GM23338 (cell line): ENCODE measurements at places on chromosomes 3 and 15.

GRCh38 chr3:53566461-53567145, 72.2 kb downstream of the CACNA1D start:
- no peak for DNase-seq

DNA sequence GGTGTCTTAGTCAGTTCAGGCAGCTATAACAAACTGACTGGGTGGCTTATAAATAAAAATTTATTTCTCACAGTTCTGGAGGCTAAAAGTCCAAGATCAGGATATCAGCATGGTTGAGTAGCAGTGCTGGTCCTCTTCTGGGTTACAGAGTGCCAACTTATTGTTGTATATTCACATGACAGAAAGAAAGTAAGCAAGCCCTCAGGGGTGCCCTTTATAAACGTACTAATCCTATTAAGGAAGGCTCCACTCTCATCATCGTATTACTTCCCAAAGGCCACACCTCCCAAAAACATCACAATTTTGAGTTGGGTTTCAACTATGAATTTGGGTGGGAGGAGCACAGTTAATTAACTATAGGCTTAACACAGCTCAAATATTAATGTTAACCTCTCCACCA, 653.0 kb downstream of the DIPK2A start:
- no peak for DNase-seq

- no peak for DNase-seq
Observed at GRCh38 chr3:12301513-12301912, 12.6 kb downstream of the PPARG start.

DNA sequence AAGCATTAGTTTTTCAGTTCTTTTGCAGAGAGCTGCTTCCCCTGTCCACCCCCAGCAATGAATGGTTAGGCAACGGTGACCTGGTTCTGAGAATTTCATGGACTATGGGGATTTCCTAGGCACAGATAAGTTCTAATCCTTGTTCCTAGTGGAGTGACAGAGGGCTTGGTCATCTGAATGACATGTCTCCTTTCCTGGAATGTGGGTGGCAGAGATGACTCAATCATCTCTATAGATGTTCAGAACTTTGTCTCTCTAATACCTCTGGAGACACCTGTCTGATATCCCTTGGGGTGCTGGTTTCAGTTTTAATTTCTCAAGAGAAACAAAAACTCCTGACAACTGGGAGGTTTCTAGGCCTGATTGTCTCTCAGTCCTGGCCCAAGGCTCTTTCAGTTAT, 10.4 kb downstream of the PLA2G4E start:
- no peak for DNase-seq

DNA sequence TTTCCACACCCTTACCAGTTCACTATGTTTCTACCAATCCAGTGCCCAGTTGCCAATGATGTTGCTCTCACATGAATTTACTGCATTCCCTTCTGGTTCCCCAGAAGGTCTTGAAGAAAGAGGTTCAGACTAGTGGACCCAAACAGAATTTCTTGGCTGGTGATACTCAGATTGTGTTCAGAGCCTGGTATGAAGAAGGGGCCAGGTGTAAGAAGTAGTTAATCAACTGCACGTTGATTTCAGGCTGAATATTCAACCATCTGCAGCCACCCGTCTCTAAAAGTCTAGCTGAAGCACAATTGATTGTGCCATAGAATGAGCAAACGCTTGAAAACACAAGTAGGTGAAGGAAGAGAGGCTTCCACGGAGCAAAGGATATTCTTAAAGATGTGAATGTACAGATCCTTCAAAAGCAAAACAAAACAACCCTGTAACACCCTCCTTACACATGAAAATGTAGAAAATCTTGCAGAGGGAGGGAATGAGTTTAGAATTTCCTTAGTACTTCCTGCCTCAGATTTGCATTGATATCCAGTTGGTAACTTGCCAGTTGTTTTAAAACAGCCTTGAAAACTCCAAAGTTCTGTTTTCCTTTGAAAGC, 4.7 kb downstream of the RBMS3 start:
- DNase-seq, result no peak

- no peak for DNase-seq
Observed at GRCh38 chr3:177928172-177928873, 607.9 kb upstream of the KCNMB2 start.

- DNase-seq, result no peak
Observed at GRCh38 chr3:49606427-49606826, 52.1 kb downstream of the BSN start.

GRCh38 chr3:11088831-11089230, 65.5 kb upstream of the HRH1 start:
- DNase-seq, result no peak

DNA sequence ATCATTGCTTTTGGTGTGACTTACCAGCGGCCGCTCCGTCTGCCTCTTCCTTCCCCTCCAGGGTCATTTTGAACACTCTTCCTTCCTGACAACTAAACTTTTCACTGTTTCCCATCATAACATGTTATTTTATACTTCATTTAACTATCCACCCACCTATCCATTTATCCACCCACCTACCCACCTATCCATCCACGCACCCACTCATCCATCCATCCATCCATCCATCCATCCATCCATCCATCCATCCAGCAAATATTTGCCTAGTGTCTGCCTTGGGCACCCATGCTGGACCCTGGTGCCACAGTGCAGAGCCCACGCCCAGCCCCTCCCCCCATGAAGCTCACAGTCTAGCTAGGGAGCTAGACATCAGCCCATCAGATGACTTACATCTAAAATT, 254.9 kb downstream of the TLE3 start:
- DNase-seq, result no peak

GRCh38 chr3:185813691-185814215, 11.1 kb downstream of the IGF2BP2 start:
- peak; percentile 84 for DNase-seq

- DNase-seq, result no peak
Observed at GRCh38 chr3:142218703-142219102, 6.7 kb downstream of the GK5 start.

- DNase-seq, result no peak
Observed at GRCh38 chr3:100043271-100043670, 71.0 kb downstream of the FILIP1L start.

GRCh38 chr3:21876782-21877181, 125.8 kb upstream of the ZNF385D start:
- no peak for DNase-seq

GRCh38 chr3:147921051-147921450, 511.9 kb downstream of the ZIC1 start:
- DNase-seq, result no peak

- peak; percentile 78 for DNase-seq
Observed at GRCh38 chr3:195195321-195196209, 75.4 kb downstream of the XXYLT1 start.

GRCh38 chr3:51982352-51982837, 940 bp upstream of the ACY1 start:
- DNase-seq, result peak; percentile 79

DNA sequence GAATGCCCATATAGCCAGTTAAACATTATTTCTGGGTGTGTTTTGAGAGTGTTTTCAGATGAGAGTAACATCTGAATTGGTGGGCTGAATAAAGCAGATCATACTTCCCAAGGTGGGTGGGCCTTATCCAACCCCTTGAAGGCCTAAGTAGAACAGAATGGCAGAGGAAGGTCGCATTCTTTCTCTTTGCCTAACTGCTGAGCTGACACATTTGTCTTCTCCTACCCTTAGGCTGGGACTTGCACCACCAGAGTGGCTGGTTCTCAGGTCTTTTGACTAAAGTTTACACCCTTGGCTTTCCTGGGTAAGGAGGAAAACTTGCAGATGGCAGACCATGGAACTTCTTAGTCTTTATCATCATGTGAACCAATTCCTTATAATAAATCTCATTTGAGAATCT, 85.8 kb upstream of the TNFAIP8L3 start:
- no peak for DNase-seq

DNA sequence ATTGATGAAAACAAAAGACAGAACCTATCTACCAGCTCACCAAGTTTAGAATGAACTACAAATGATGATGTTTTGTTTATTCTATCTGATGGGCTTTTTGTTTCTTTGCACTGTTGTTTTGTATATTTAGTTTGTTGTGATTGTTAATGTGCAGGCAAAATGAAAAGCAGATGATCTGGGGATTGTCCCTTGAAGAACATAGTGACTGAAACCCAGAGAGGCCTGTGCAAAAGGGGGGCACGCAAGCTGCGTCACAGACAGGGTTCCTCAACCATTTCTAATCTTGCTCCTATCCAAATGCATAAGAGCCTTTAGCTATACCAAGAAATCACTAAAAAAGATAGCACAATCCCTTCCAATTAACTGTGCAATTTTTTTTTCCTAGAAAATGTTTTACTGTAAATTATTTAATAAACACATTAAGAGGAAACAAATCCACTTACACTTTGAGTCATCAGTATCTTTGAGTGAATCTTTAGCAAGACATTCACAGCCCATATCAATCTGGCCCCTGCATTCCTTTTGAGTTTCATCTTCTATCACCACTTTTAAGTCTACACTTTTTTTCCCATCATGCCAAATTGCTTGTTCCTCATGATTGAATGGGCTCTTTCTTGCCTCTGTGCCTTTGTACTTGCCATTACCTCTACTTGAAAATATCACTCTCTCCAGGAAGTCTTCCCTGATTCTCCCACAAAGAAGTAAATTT, 220.3 kb downstream of the ATP8B4 start:
- DNase-seq, result no peak

- no peak for DNase-seq
Observed at GRCh38 chr15:69824075-69824876, 273.4 kb downstream of the TLE3 start.

GRCh38 chr3:18870074-18870640, 278.2 kb upstream of the KCNH8 start:
- no peak for DNase-seq

GRCh38 chr3:47414666-47415587, 34.1 kb downstream of the PTPN23 start:
- no peak for DNase-seq

DNA sequence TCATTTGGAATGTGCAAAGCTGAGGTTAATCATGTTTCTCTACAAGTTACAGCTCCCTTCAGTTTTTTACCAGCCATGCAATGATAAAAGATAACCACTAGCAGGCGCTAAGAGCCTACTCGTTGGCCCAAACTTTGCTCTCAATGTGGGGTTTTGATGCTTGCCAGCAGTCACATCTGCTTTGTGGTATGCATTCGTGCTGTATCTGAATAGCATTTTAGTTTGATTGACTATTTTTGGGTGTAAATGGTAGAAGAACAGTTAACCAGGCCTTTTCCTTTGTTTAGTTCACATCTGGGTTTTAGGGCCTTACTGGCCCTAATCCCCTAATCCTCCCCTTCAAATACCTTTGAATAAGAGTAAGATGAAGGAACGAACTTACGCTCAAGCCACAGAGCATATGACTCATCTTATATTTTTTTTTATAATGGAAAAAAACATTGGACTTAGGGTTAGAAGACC, 4.4 kb upstream of the CLDN11 start:
- peak; percentile 86 for DNase-seq

GRCh38 chr3:51961602-51962569, 5.4 kb downstream of the PCBP4 start:
- no peak for DNase-seq

- peak; percentile 14 for DNase-seq
Observed at GRCh38 chr3:129481766-129482332, 41.8 kb downstream of the IFT122 start.

- DNase-seq, result no peak
Observed at GRCh38 chr3:49500732-49501609, 30.9 kb downstream of the DAG1 start.
